ENCODE measurements at places on chromosomes 3 and 15. TPM values are rescaled to one million over a fixed set of nuclear protein-coding genes. Genes with fewer than 3 reads are reported as not detected.

GRCh38 chr15:47720555-47720954 lies 3.2 kb downstream of the SEMA6D start:
- DNase-seq, result no peak

DNA sequence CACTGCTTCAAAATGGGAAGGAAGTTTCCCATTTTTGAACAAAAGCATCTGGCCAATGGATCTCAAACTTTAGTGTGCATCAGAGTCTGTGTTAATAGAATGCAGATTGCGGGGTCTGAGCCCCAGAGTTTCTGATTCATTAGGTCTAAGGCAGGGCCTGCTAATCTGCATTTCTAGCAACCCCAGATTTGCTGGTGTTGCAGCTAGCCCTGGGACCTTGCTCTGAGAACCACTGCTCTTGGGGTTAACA lies 30.7 kb upstream of the USP3 start:
- no peak for DNase-seq

DNA sequence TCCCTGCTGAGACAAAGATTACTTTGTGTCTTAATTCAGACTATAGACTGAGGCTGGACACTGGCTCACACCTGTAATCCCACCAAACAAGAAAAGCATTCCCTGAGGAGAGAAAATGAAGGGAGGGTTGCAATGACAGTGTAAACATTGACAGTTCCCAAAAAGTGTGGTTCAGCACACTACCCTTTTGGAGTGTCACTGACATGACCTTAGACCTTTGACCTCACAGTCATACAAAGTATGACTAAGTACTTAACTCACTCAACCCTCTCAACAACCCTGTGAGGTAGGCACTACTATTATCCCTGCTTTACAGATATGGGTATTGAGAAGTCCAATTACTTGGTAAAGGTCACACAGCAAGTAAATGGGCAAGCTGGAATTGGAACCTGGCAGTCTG lies 341.7 kb downstream of the LRRC3B start:
- no peak for DNase-seq

- no peak for DNase-seq
Observed at GRCh38 chr3:184784731-184785500, 27.1 kb upstream of the VPS8 start.

DNA sequence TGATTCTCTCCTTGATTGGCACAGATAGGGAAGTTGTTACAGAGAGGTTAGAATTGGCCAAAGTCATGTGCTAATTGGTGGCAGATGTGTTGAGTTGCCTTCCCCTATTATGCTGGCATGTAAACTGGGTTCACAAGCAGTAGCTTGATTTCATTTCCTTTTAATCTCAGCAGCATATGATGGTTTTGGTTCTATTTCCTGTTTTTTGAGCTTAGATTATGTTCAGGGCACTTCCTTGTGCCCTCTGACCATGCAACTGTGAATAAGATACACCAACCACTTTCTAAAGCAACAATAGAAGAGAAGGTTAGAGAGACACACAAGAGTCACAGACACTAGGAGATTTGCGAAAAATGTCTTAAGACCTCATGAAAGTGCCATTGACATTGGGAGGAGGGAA lies 16.5 kb downstream of the HPS3 start:
- DNase-seq, result no peak

DNA sequence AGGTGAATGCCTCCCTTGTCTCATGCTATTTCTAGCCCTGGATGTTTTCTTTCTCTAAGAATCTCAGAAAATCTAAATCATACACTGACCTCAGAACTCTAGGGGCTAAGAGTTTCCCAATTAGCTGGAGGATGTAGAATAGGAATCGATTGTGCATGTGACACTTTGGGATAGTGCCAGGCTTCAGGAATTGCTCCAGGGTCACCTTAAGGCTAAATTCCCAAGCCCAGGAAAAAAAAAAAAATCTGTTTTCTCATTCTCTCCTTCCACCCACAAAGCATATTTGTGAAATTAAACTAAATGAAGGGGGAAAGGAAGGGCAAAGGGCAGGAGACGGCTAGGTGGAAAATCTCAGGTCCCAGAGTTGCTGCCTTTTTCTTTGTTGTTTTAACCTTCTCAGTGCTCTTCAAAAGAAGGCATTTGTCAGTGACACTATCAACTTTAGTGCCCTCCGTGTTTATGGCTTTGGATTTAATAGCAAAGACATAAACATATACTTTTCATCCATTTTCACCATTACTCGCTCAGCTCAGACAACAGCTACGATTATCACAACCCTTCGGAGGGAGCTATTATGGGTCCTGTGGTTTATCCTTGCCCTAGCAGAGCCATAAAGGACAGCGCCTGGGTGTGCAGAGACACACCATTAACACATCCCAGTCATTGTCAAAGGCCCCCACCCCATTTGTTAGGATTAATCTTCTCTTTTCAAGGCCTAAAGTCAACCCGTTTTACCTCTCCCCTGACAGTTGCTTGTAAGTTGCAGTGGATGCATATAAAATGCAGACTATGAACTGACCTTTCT lies 271.7 kb downstream of the PDZRN3 start:
- no peak for DNase-seq

DNA sequence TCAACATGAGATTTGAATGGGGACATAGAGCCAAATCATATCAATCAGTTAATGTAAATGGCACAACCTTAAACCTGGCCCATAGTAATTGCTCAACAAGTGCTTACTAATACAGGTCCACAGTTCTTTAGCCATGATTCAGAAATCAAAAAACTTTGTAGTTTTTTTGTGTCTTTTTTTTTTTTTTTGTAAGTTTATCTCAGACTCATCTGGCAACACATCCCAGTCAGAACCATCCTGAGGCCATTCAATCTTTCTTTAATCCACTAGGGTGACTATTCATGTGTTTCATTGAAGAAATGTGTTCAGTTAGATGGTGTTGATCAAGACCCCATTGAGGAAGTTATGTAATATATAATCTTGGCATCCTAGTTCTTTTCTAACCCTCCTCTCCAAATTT lies 65.4 kb downstream of the ABI3BP start:
- no peak for DNase-seq

DNA sequence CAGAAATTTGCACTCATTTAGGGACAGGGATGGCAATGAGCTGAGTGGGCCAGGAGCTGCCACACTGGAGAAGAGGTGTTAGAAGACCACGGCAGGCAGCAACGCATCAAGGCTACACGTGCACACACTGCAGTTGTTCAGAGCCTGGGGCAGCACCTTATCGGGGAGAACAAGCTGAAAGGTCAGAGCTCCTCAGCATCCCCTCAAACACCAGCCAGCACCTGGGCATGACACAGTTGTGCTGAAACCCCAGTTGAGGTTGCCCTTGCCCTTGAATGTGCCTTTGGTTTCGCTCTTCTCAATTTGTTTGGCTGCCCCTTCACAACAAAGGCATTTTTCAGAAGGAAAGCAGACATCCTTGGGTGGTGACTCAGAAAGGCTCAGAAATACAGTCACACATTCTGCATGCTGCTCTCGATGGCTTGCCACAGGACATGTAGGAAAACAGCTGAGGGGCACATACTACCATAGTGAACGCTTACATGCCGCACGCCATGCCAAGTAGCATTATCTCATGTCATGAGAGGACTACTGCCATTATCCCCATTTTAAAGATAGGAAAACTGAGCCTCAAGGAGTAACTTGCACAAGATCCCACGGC lies 57.6 kb downstream of the ST8SIA2 start:
- no peak for DNase-seq

DNA sequence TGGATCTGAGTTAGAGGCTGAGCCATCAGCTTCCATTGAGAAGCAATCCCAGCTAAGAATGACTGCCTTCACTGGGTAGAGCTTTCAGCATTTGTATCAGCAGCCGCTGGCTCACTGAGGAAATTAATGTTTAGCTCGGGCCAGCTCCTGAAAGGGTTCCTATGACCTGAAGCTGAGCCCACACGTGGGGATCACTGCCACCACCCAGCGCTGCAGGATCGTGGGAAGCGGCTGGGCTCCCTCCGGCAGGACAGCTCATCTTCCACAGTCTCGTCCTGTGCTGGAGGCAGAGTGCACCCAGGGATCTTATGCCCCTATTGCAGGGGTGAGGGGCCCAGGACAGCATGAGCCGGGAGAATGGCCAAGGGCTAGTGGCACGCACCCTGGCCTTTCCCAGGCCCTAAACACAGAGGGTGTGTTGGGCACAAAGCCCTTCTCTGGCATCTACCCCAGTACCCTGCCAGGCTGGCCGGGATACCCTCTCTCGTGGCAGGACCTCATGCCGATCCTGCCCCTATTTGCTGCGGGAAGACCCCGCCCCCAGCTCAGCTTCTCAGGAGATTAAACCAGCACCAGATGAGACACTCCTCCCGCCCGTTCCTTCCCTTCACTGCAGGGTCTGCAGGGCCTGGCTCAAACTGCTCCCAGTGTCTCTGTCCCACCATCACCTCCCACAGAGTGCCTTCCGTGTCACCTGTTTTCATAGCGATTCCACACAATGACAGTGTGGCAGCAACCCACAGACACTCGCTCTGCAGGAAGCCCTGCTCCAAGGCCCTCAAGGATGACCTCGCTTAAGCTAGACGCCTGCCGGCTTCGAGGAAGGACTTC lies 28.5 kb downstream of the KLHL25 start:
- DNase-seq, result peak; percentile 55

DNA sequence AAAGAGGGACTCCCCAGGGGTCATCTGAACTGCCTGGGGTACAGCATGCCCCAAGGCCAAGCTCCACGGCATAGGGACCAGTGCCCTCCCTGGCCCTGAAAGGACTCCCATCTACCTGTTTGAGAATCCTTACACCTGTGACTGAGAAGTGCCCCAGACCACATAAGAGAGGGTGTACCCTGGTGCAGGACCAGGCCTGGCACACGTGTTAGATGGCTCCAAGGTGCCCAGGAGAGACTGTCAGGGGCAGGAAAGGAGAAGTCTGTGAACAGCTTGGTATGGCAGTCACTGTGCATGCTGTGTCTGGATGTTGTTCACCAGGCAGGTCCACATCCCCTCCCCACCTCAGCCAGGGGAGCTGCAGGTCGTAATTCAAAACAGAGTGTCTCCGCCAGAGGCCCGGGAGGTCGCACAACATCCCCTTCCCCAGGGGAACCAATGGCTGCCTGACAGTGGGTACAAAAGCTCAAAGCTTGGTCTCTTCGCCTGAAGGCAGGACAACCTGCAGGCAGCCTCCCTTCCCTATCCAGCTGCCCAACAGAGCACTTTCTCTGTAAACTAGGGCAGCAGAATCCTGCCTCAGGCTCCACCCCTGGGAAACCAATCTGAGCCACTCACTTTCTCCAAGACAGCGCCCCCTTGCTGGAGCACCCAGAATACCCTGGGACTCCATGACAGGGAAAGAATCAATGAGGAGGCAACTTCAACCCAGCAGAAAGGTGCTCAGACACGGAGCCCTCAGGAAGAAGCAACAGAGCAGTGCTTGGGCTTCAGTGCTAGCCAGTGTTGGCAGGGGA lies 3.9 kb downstream of the NUP210 start:
- no peak for DNase-seq

DNA sequence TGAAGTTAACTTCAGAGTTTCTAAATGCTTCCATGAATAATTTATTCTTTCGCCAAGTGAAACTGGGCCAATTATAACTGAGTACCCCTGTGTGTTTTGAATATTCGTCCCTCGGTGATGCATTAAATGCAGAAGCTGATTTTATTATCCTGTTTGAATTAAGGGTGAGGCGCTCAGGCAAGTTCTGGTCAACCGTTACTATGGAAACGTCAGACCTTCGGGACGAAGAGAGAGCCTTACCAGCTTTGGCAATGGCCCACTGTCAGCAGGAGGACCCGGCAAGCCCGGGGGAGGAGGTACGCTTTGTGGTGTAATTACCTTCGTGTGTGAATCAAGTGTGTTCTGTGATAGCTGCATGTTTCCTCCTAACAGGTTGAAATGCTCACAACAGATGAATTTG lies 239.8 kb downstream of the ITPR1 start:
- DNase-seq, result no peak

GRCh38 chr3:129938140-129938930 lies 36.2 kb upstream of the TRH start:
- no peak for DNase-seq

DNA sequence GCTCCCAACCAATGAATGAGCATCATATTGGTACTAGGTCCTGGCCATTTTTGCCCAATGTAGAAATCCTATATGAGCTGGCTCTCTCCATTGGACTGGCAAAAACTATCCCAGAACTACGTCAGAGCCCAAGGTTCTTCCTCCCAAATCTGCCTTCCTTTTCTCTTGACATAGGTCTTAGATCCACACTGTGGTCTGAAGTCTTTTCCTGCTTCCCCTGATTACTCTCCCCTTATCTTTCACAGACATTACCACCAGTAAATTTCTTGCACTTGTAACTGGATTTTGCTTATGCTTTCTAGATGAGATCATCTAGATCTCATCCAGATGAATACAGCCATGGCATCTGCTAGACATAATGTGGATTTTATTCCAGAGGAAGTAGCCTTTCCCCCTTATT lies 141.2 kb upstream of the GADL1 start:
- DNase-seq, result no peak

- DNase-seq, result no peak
Observed at GRCh38 chr3:39108200-39108710, 775 bp downstream of the TTC21A start.

- no peak for DNase-seq
Observed at GRCh38 chr3:189419038-189419437, 212.2 kb upstream of the TP63 start.

GRCh38 chr3:178562143-178562946 lies 26.1 kb downstream of the KCNMB2 start:
- DNase-seq, result no peak

DNA sequence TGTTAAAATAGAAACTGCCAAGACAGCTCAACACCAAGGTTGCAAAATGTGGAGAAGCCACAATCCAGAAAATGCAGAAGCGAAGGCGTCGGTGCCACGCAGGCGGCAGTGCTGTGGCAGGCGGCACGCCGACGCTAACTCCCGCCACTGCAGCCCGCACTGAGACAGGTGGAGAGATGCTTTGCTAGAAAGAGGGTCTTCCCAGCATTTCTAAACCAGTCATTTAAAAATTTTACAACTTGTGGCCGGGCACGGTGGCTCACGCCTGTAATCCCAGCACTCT lies 23.2 kb downstream of the CYFIP1 start:
- DNase-seq, result no peak

DNA sequence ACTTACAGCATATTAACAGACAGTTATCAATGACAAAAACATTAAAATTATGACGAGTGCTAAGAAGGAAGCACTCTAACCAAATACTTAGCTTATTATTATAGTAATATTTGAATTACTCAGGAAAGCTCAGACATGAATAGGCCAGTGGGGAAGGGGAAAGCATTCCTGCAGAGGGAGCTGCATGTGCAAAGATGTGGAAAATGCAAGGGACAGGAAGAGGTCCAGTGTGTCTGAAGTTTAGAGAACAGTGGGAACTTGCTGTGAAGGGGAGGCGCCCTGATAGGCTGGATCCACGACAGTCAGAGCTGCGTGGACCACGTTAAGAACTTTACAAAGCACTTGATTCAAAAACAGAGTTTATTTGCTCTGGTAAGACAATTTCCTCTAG lies 1.2 kb upstream of the SPICE1 start:
- DNase-seq, result no peak

DNA sequence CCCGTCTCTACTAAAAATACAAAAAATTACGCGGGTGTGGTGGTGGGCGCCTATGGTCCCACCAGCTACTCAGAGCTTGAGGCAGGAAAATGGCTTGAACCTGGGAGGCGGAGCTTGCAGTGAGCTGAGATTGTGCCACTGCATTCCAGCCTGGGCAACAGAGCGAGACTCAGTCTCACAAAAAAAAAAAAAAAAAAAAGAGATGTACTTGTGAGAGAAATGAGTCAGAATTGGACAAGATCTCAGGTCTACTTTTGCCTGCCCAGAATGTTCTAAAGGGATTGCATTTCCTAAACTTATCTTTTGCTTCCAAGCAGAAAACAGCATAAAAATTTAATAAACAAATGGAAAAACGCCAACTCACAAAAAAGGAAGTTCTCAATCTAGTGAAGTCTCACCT lies 167.5 kb downstream of the NR2F2 start:
- no peak for DNase-seq

Gene SLC2A2
- total RNA-seq, result not detected

Gene LRRIQ4
- total RNA-seq, result not detected

Gene CNTN3
- 5.1 TPM for total RNA-seq

Data from posterior vena cava (tissue), 2 donors.